Upper lobe of left lung (tissue), 6 donors: ENCODE measurements at places on chromosomes 7 and 10.

DNA sequence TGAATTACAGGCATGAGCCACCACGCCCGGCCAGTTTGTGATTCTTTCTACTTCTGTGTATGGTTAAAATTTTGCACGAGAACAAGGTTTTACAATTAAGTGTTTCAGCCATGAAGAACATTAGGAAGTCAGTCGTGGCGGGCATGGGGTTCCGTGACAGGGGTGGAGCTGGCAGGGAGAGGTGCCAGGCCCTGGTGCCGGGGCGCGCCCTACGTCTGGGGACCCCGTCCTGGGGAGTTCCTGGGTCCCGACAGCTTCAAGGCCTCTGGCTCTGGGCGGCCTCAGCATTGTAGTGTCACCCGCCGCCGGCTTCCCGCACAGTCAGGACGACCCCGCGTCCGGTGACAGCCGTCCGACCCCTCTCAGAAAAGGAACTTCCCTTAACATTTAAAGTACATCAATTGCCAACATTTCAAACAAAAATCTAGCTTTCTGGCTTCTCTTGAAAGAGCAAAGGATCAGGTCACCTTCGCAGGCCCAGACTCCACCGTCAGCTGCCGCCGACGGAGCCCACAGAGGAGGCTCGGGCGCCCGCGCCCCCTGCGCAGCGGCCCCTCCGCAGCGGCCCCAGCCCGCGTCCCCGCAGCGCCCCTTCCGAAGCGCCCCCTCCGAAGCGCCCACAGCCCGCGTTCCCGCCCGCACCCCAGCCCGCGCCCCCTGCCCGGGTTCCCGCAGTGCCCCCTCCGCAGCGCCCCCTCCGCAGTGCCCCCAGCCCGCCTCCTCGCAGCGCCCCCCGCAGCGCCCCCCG, 23.2 kb upstream of the MKI67 start:
- DNase-seq: peak; percentile 76

- no peak for DNase-seq
Measured at GRCh38 chr10:4494551-4494950, 331.5 kb upstream of the AKR1E2 start.

DNA sequence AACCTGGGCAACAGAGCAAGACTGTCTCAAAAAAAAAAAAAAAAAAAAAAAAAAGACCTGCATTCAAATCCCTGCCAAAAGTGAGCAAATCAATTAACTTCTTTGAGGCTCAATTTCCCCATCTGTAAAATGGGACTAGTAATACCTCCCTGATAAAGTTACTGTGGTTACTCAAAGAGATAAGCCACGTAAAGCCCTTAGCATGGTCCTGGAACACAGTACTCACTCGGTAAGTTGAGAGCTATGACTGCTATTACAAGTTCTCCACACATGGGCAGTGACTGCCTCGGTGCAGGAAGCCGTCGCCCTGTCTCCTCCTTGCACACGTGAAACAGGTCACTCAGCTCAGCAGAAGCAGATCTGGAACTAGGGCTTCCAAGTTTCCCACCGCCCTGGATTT, 37.9 kb downstream of the DDIT4 start:
- no peak for DNase-seq

GRCh38 chr7:37128327-37129034, 320.2 kb downstream of the ELMO1 start:
- DNase-seq: no peak

GRCh38 chr10:81696609-81697388, 178.2 kb upstream of the NRG3 start:
- DNase-seq: no peak

GRCh38 chr10:91575044-91575610, 57.7 kb downstream of the PPP1R3C start:
- DNase-seq: no peak
